ENCODE measurements at places on chromosomes 2 and 18.

DNA sequence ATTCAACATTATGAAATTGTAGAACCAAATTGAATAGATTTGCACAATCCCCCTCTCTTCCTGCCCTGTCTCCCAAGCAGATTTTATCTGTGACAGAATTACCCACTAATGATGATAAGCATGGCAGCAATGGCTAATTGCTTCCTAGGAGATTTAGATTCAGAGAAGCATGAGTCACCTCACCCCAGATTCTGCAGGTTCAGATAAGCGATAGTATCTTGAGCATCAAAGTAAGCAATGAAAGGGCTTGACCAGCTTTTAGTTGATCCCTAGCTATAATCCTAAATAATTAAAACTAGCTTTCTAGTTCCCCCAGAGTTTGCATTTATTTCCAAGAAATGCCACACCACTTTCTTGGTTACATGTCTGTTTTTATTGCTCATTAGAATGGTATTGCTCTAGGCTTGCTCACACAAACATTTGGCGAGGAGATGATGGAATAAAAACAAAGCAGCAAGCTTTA lies 204.3 kb downstream of the GULP1 start:
- DNase-seq = no peak

DNA sequence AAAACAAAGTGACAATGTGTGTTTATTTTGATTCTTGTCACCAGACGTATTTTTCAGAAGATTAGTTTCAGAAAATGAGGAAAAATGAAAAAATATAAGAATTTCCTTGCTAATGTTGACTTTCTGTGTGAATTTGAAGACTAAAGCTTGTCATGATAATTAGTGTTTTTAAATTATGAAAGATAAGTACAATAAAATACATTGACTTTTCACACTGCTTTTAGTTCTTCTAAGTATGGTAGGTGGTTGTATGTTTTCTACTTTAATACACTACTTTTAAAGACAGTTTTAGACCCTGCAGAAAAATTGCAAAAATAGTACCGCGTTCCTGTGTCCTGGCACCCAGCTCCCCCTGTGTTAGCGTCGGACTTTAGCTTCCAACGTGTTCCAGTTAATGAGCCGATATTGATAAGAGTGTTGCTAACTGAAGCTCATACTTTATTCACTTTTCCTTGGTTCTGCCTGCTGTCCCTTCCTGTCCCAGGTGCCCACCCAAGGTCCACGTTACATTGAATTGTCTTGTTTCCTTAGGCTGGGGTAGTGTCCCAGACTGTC lies 695 bp downstream of the RBFA start:
- DNase-seq = no peak

GRCh38 chr2:240462073-240462706 lies 26.7 kb downstream of the GPC1 start:
- no peak for DNase-seq

- no peak for DNase-seq
Observed at GRCh38 chr2:154693741-154694340, 4.7 kb upstream of the KCNJ3 start.

GRCh38 chr2:131132729-131133128 lies 27.6 kb downstream of the PLEKHB2 start:
- no peak for DNase-seq

DNA sequence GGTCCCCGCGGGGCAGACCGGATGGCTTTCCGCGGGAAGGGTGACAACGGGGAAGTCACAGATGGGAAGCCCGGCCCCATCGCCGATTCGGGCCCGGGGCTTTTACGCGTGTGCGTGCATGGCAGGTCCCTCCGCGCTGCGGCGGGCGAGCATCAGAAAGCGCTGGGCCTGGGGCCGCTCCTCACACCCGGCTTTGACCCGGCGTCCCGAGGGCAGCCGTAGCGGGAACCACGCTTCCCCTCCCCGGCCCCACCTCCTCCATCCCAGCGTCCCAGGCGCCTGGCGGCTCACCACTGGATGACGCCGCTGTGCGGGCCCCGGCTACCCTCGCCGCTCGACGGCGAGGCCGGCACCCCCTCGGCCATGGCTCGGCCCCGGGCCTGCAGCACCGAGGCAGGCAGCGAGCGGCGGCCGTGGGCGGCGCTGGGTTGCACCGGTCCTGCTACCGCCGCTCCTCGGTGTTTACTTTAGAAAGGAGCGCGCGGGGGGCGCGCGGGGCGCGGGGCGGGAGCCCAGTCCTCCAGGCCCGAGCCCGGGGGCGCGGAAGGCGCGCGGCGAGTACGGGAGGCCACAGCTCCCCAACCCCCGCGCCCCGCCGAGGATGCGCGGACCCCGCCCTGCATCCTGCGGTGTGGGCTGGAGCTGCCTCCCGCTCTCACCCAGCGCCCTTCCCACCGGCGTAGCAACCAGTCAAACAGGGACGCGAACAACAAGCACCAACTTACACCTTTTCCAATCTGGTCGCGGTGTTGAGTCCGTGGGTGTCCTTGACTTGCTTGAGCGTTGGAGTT lies 806 bp downstream of the RFX8 start:
- DNase-seq = peak; percentile 21

DNA sequence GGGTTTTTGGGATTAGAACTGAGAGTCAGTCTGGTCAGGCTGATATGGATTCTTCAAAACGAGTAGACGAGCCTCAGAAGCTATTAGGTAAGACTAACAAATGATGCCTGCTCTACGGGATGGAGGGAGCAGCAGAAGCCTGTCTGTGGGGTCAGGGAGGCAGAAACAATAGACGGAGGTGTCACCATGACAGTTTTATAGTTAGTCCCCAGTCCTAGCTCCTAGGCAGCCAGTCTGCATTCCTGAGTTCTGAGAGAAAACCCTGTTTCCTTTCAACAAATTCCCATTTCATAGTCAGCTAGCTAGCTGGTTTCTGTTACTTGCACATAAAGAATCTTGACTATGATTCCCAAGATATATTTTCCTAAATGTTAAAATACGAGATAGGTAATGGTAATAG lies 542.1 kb downstream of the PID1 start:
- no peak for DNase-seq

- no peak for DNase-seq
Observed at GRCh38 chr2:85716346-85716914, 22.3 kb downstream of the GNLY start.

GRCh38 chr2:187365315-187365714 lies 82.7 kb downstream of the CALCRL start:
- no peak for DNase-seq

DNA sequence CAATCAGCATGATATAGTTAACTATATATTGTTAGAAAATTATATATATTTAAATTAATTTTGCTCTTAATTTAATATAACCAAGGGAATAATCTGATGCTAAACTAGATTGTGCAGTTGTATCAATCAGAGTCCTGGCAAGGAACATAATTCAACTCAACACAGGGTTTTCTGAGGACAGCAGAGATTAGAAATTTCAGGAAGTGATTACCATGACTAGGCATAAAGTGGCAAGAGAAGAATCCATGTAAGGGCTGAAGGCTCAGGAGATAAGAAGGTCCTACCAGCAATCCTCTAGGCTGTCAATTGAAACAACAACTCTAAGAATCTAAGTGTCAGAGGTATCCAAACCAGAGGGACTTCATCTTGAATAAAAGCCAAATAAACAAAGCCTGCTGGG lies 807.8 kb downstream of the DSC3 start:
- no peak for DNase-seq

DNA sequence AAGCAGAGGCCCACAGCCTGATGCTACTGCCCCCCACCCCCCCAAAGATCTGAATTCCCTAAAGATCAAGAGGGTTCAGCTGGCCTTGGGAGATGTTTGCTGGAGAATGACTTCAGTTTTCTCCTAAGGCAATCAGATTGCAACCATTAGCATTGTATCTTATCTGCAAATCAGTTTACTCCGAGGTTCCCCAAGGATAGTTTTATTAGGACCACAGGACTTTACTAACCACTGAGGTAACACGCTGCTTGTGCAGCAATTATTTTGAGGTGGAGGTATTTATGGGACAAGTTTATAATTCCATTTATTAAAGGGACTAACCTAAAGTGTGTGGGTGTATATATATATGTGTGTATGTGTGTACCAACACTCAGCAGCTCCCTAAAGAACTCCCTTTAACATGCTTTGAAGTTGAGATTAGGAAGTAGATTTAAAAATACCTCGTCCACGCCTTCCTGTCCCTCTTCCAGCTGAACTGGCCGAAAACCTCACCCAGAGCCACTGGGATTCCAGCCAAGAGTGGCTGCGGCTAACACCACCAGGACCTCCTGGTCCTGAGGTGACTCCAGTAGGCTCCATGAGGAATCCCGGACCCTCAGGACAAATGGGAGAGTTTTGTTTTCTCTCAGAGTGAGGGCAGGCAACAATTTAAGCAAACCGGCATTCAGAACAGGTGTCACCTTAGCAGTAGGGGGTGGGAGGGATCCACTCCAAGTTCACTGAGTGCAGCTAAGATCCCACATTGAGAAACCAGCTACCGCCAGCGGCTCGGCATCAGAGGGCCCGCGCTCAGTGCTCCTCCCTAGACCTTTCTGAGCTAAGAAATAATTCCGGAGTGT lies 3.0 kb upstream of the DLX1 start:
- DNase-seq = no peak

DNA sequence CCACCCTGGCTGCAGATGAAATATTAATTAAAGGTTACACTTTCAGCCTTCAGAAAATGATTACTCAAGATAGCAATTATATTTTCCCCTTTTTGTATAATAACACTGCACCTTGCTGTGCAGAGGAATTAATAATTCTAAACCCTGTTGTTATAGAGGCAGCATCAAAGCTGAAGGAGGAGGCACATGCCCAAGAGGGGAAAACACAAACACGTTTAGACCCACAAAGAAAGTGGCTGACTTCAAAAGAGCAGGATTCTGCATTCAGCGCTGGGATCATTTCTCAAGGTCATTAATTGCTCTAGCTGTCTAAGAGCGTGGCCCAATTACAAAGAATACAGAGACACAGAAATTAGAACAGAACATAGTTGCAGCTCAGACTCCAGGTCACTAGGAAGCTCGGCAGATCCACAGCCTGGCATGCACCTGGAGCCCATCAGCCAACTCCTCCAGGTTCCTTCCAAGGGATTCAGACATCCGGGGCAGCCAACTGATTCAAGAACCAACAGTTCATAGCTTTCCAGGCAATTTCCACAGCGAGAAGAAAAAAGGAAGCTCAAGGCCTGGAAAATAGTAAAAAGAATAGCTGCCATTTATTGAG lies 102.3 kb upstream of the ID2 start:
- no peak for DNase-seq

DNA sequence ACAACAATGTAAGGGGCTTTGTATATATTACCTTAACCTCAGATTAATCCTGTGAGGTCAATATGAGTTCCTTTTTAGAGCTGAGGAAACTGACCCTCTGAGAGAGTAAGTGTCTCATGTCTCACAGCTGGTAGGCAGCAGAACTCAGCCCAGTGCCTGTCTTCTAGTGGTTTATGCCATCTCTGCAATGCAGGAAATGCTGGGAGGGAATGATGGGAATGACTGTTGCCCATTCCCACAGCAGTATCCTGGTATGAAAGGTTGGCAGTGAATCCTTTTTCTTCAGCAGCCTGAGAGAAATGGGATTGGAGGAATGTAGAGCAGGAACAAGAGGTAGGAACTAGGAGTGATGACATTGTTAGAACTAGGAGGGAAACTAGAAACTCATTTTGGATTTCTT lies 6.0 kb downstream of the MRPL30 start:
- no peak for DNase-seq

DNA sequence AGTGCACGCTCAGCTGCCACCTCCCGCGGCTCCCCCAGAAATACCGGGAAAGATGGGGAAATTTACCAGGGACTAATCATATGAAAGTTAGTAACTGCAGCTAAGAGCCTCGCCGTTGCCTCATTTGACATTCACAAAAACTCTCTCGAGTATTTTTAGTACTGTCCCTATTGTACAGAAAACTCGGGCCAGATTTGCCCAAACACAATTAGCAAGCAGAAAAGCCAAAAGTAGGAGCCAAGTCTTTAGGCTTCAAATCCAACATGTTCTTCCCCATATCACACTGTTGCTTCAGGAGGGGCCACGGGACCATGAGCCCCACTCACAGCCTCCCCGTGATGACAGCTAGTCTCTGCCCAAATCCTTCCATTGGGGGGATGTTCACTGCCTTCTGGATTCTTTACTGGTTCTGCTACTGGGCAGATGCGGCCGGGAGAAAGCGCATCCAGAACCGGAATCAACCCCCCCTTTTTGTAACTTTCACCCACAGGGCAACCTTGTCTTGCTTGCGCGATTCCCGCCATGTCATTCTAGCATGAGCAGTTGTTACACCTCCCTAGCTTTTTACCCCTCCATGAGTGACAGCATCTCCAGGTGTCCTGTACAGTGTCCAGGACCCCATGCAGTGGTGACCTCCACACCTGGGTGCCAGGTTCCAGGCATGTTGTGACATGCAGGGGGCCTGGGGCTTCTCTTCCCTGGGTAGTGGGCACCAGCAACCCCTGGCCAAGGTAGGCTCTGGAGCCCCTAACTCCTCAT lies 35.2 kb downstream of the CENPO start:
- no peak for DNase-seq

DNA sequence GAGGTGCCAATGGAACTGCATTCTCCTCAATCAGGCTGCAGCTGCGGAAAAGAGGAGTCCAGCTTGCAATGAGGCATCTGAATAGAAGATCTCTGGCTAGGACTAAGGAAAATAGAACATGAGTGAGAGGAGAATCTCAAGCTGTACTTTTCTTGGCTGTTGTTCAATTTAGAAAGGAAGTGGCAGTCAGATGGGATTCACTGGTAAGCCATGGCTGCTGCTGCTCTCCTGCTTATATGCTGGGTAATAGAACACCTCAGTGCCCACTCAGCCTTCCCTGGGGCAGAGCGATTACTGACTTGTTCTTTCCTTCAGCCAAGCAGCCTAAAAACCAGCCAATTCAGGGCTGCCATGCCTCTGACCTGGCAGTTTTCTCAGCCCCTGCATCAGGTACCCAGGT lies 17.6 kb upstream of the CHST9 start:
- no peak for DNase-seq

DNA sequence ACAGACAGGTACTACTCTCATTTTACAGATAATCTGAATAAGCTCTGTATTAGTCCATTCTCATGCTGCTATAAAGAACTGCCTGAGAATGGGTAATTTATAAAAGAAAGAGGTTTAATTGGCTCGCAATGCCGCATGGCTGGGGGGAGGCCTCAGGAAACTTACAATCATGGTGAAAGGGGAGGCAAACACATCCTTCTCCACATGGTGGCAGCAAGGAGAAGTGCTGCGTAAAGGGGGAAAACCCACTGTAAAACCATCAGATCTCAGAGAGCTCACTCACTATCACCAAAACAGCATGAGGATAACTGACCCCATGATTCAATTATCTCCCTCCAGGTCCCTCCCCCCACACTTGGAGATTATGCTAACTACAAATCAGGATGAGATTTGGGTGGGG lies 254.4 kb downstream of the KCNE4 start:
- DNase-seq = no peak

GRCh38 chr2:211468877-211469663 lies 912.7 kb downstream of the CPS1 start:
- DNase-seq = no peak

DNA sequence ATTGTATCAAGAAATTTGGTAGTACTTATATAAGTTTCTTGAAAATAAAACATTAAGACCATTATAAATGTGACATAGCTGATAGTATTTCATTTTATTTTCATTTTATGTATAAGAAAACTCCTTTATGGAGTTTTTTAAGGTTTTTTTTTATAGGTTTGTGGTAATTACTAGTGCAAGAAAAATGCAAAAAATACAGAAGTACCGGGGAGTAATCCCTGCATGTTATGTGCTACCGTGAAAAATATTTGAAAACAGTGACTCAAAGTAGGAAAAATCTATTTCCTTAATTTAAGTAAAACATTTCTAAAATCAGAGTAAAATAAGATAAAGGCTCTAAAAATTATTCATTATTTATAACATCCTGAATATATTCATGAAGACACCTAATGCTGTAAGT lies 21.6 kb downstream of the ZSWIM2 start:
- DNase-seq = no peak

GRCh38 chr2:119005555-119005954 lies 63.6 kb downstream of the MARCO start:
- DNase-seq = no peak

Measured in stimulated activated CD8-positive, alpha-beta memory T cell treated with anti-CD3 and anti-CD28 coated beads, Interleukin-2, amount 100 ng/mL, for 48 hours (primary cell).